Keratinocyte (primary cell): ENCODE measurements at places on chromosomes 2 and 18. TPM values are rescaled to one million over a fixed set of nuclear protein-coding genes. Genes with fewer than 3 reads are reported as not detected.
A peak's percentile ranks its signal among the peaks of the same experiment; 100 is the strongest.

Gene NXPH2
- polyA plus RNA-seq: not detected in 3 replicates

- DNase-seq: peak; percentile 17
- no peaks in the 10 kb centered on the region for H3K36me3 ChIP-seq
- H3K27ac ChIP-seq: no peak overlapping the region
Measured at GRCh38 chr18:79876497-79876896, 75.0 kb downstream of the SLC66A2 start.

Gene CHST10
- polyA plus RNA-seq: 1.0 to 3.4 TPM (median 1.6 TPM) in 3 replicates

- H3K27me3 ChIP-seq: no peaks in the 10 kb centered on the region
- DNase-seq: no peak
- peaks cover 12% of the 10 kb centered on the region for H3K4me1 ChIP-seq
Measured at GRCh38 chr2:30223413-30223874, 7.9 kb upstream of the LBH start.

- no peaks in the 10 kb centered on the region for H3K27me3 ChIP-seq
- no peak overlapping the region for H3K27ac ChIP-seq
- peaks cover 19% of the 10 kb centered on the region for H3K4me1 ChIP-seq
Measured at GRCh38 chr2:65450393-65450792, 18.0 kb upstream of the SPRED2 start.

Gene TRABD2A
- 0.44 to 0.86 TPM (median 0.54 TPM) in 3 replicates for polyA plus RNA-seq

Gene SH3BP4
- 46.4 to 56.4 TPM (median 50.4 TPM) in 3 replicates for polyA plus RNA-seq

DNA sequence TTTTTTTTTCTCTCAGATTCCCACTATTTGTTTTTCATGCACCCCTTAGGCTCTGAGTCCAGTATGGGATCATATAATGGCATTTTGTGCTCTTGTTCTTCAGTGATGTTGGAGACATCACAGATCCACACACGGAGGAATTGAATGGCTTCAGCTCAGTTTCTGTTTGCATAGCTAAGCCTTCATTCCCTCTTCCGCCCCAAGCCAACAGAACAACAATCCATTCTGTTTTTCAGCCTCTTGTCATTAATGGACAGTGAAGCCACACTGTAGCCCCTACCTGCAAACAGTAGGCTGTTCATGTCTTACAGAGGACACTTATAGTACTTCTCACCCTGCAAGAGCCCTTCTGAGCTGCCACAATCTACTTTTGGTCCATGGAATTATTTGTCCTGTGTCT lies 64.0 kb upstream of the ZSWIM2 start:
- H3K4me3 ChIP-seq: no peak overlapping the region
- DNase-seq: no peak
- H3K36me3 ChIP-seq: no peaks in the 10 kb centered on the region
- H3K27ac ChIP-seq: no peak overlapping the region
- H3K4me1 ChIP-seq: no peaks in the 10 kb centered on the region

Gene GCFC2
- 9.0 to 17.0 TPM (median 9.1 TPM) in 3 replicates for polyA plus RNA-seq

DNA sequence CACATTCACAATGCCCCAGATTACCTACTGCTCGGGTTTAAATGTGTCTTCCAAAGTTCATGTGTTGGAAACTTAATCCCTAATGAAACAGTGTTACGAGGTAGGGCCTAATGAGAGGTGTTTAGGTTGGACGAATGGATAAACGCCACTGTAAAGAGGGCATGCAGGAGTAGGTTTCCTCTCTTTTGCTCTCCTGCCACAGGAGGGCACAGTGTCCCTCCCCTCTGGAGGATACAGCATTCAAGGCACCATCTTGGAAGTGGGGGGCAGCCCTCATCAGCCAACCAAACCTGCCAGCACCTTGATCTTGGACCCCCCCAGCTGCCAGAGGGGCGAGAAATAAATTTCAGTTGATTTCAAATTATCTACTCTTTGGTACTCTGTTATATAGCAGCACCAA lies 103.5 kb downstream of the TSHZ1 start:
- H3K4me1 ChIP-seq: no peaks in the 10 kb centered on the region
- H3K4me3 ChIP-seq: no peak overlapping the region
- DNase-seq: no peak
- H3K36me3 ChIP-seq: no peaks in the 10 kb centered on the region
- no peak overlapping the region for H3K27ac ChIP-seq

DNA sequence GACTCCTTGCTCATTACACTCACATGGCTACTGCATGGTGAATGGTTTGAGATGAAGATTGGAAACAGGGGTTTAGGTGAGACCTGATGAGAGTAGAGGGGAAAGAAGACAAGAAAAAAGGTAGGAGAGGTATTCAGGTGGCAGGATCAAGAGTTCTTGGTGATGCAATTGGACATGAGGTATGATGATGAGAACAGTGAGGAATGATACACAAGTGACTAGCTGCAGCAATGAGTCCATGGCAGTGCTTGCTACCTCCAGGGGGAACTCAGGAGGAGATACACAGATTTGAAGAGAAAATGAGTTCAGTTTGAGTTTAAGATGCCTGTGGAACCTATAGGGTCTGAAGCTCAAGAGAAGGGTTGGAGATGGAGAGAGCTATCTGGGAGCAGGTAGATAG lies 62.1 kb upstream of the NFE2L2 start:
- H3K36me3 ChIP-seq: no peaks in the 10 kb centered on the region
- no peak overlapping the region for H3K27ac ChIP-seq
- no peaks in the 10 kb centered on the region for H3K27me3 ChIP-seq
- no peak for DNase-seq
- H3K4me1 ChIP-seq: peaks cover 46% of the 10 kb centered on the region

GRCh38 chr2:42045848-42046748 lies 1.7 kb upstream of the PKDCC start:
- no peaks in the 10 kb centered on the region for H3K36me3 ChIP-seq
- no peak overlapping the region for H3K4me3 ChIP-seq
- DNase-seq: no peak
- no peaks in the 10 kb centered on the region for H3K4me1 ChIP-seq

Gene YES1
- polyA plus RNA-seq: 16.4 to 27.8 TPM (median 22.9 TPM) in 3 replicates

- H3K4me3 ChIP-seq: no peak overlapping the region
- no peaks in the 10 kb centered on the region for H3K27me3 ChIP-seq
- DNase-seq: no peak
- no peaks in the 10 kb centered on the region for H3K36me3 ChIP-seq
Measured at GRCh38 chr18:78741381-78742217, 238.0 kb upstream of the SALL3 start.

Gene GRHL1
- polyA plus RNA-seq: 2.6 to 15.1 TPM (median 7.8 TPM) in 3 replicates

DNA sequence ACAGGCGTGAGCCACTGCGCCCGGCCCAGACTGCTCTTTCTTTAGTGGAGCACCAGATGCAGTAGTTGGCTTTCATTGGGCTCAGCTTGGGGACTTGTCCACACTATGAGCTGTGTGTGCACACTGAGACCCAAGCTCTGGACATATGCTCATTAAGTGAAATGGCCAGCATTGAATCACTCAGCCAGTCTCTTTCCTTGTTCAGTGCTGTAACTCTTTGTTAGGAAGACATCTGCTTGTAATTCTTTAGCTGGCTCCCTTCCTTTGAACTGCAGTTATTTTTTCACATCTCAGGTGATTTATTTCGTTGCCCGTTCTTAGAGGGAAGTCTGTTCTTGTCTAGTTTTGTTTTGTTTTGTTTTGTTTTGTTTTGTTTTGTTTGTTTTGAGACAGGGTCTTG lies 70.5 kb downstream of the CAB39 start:
- H3K4me3 ChIP-seq: no peak overlapping the region
- no peak for DNase-seq
- H3K36me3 ChIP-seq: peaks cover 15% of the 10 kb centered on the region
- H3K27ac ChIP-seq: no peak overlapping the region
- peaks cover 56% of the 10 kb centered on the region for H3K4me1 ChIP-seq
- no peaks in the 10 kb centered on the region for H3K27me3 ChIP-seq

GRCh38 chr2:84441036-84441435 lies 18.0 kb downstream of the SUCLG1 start:
- no peak overlapping the region for H3K4me3 ChIP-seq
- no peaks in the 10 kb centered on the region for H3K27me3 ChIP-seq
- peaks cover 14% of the 10 kb centered on the region for H3K36me3 ChIP-seq
- no peaks in the 10 kb centered on the region for H3K4me1 ChIP-seq

- no peak overlapping the region for H3K4me3 ChIP-seq
- H3K27me3 ChIP-seq: no peaks in the 10 kb centered on the region
- H3K36me3 ChIP-seq: peaks cover 22% of the 10 kb centered on the region
- H3K27ac ChIP-seq: no peak overlapping the region
- H3K4me1 ChIP-seq: peaks cover 5% of the 10 kb centered on the region
Measured at GRCh38 chr2:230739961-230740360, 27.3 kb downstream of the CAB39 start.

Gene SULT1C2
- 0.06 TPM in 1 of 3 replicates, not detected in the others for polyA plus RNA-seq

Gene TACR1
- not detected in 3 replicates for polyA plus RNA-seq

Gene ZFAND2B
- polyA plus RNA-seq: 23.2 to 37.7 TPM (median 25.1 TPM) in 3 replicates

Gene ASAP2
- 30.7 to 59.6 TPM (median 54.2 TPM) in 3 replicates for polyA plus RNA-seq

GRCh38 chr2:160353166-160353565 lies 140.4 kb downstream of the RBMS1 start:
- peaks cover 27% of the 10 kb centered on the region for H3K4me1 ChIP-seq
- no peak for DNase-seq

GRCh38 chr2:58304843-58305242 lies 63.7 kb upstream of the FANCL start:
- H3K4me1 ChIP-seq: no peaks in the 10 kb centered on the region
- no peak overlapping the region for H3K4me3 ChIP-seq
- no peak for DNase-seq
- H3K27me3 ChIP-seq: no peaks in the 10 kb centered on the region

DNA sequence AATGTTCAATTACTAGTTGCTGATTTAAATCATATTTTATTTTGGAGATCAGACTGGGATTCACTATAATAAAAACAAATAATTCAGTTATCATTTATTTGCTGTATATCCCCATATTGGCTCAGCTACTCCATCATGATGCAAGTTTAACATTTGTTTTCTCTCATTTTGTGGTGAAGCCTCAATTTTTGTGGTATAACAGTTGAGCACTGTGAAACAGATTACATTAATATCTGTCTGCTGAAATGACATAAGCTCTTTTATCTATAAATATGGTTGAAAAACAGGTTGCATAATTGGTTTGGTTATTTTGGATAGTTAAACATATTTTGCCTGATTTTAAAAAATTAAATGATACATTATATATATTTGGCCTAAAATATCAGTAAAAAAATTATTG lies 67.7 kb downstream of the DPP4 start:
- H3K4me1 ChIP-seq: no peaks in the 10 kb centered on the region
- H3K27ac ChIP-seq: no peak overlapping the region
- no peak overlapping the region for H3K4me3 ChIP-seq
- no peaks in the 10 kb centered on the region for H3K36me3 ChIP-seq
- DNase-seq: no peak
